ENCODE measurements at places on chromosomes 2 and 18. TPM values are rescaled to one million over a fixed set of nuclear protein-coding genes. Genes with fewer than 3 reads are reported as not detected.

Gene TXNDC2
- total RNA-seq = 0.11 TPM

Gene TWIST2
- total RNA-seq = 5.0 TPM

Gene TGFA
- total RNA-seq = 36.4 TPM

Gene SERPINB8
- 7.2 TPM for total RNA-seq

Gene GAREM1
- 10.2 TPM for total RNA-seq

Gene KLHL30
- total RNA-seq = 0.80 TPM

Gene POTEJ
- not detected for total RNA-seq

Gene ASB18
- total RNA-seq = not detected

Gene AMER3
- total RNA-seq = not detected

Gene CNOT11
- total RNA-seq = 60.6 TPM

Gene SLC5A7
- total RNA-seq = not detected

Gene SPHKAP
- not detected for total RNA-seq

Gene TIMM21
- 17.9 TPM for total RNA-seq

Gene AQP12A
- total RNA-seq = not detected

Gene CD8A
- total RNA-seq = 0.28 TPM

Gene CYP27A1
- 2.0 TPM for total RNA-seq

Gene AKAIN1
- total RNA-seq = not detected

Gene PRKAG3
- not detected for total RNA-seq

Gene DSG2
- 66.0 TPM for total RNA-seq

Measured in PC-9 (cell line).